ENCODE measurements at places on chromosomes 12 and 14.

- no peak overlapping the region for H3K27ac ChIP-seq
- H3K4me1 ChIP-seq: no peaks in the 10 kb centered on the region
- H3K27me3 ChIP-seq: no peaks in the 10 kb centered on the region
- H3K4me3 ChIP-seq: no peak overlapping the region
- H3K36me3 ChIP-seq: no peaks in the 10 kb centered on the region
Observed at GRCh38 chr12:19196959-19197630, 67.6 kb downstream of the PLEKHA5 start.

- H3K27me3 ChIP-seq: no peaks in the 10 kb centered on the region
- H3K4me1 ChIP-seq: no peaks in the 10 kb centered on the region
- no peak for DNase-seq
- no peak overlapping the region for H3K27ac ChIP-seq
- H3K4me3 ChIP-seq: no peak overlapping the region
Observed at GRCh38 chr12:27999970-28000369, 27.4 kb upstream of the PTHLH start.

DNA sequence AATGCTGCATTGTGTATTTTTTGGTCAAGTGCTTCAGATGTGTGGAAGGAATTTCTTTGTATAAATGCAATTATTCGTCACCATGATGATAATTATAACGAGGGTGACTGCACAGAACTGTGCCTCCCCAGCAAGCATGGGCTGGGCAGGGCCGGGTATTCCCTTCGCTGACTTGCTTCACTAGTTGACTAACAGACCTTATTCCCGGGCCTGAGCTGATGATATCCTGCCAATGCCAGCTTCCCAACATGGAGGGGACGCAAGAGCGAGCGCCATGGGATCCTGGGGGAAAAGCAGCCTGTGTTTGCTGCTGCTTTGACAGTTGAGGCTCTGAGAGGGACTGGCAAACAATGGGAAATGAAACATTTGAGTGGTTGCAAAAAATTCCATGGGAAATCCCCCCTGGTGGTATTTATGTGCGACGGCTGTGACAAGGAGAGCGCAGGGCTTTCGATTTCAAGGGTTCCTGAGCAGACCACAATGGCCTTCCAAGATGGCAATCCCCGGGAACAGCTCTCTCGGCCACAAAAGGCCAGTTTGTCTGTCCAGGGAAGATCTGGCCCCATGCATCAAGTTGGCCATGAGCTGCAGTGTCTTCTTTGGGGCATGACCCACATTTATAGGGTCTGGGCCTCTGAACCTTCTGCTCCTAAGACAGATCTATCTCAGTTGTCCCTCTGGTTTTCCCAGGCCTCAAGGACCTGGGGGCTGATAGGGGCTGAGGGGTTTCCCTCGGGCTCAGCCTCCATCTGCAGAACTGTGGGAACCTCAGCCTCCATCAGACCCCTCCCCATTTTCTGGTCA lies 21.9 kb upstream of the MAP1LC3B2 start:
- H3K36me3 ChIP-seq: no peaks in the 10 kb centered on the region
- peaks cover 9% of the 10 kb centered on the region for H3K4me1 ChIP-seq

GRCh38 chr14:59419303-59419702 lies 45.9 kb downstream of the GPR135 start:
- no peak overlapping the region for H3K27ac ChIP-seq
- H3K27me3 ChIP-seq: no peaks in the 10 kb centered on the region
- H3K36me3 ChIP-seq: no peaks in the 10 kb centered on the region
- H3K4me1 ChIP-seq: no peaks in the 10 kb centered on the region
- DNase-seq: no peak

- H3K27ac ChIP-seq: no peak overlapping the region
- H3K4me3 ChIP-seq: no peak overlapping the region
- no peaks in the 10 kb centered on the region for H3K36me3 ChIP-seq
- peaks cover 42% of the 10 kb centered on the region for H3K27me3 ChIP-seq
Observed at GRCh38 chr12:109606320-109607028, 32.9 kb downstream of the MVK start.

- no peak overlapping the region for H3K4me3 ChIP-seq
- H3K27me3 ChIP-seq: no peaks in the 10 kb centered on the region
- H3K4me1 ChIP-seq: no peaks in the 10 kb centered on the region
- DNase-seq: no peak
- no peak overlapping the region for H3K27ac ChIP-seq
- no peaks in the 10 kb centered on the region for H3K36me3 ChIP-seq
Observed at GRCh38 chr12:7089196-7089871, 2.9 kb downstream of the C1R start.

DNA sequence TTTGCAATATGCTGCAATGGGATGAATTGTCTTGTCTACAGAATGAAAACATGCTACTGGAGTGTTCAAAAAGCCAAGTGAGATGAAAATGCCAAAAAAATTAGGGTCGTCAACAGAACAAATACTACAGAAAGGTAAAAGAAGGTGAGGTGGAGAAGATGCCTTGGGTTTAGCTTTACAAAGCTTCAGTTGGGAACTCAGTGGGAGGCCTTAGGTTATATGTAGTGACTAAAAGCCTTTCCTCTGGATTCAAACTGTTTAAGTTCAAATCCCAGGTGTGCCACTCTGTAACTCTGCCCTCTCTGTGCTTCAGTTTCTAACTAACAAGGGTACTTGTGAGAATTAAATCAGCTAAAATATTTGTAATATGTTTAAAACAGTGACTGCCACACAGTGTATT lies 84.9 kb upstream of the PDE3A start:
- no peak overlapping the region for H3K27ac ChIP-seq
- H3K27me3 ChIP-seq: no peaks in the 10 kb centered on the region
- no peak for DNase-seq
- no peak overlapping the region for H3K4me3 ChIP-seq

GRCh38 chr12:111434049-111434448 lies 28.3 kb downstream of the SH2B3 start:
- H3K36me3 ChIP-seq: no peaks in the 10 kb centered on the region
- no peaks in the 10 kb centered on the region for H3K27me3 ChIP-seq
- no peak for DNase-seq
- H3K4me1 ChIP-seq: peaks cover 99% of the 10 kb centered on the region
- peak overlapping the region; percentile 49 for H3K4me3 ChIP-seq

DNA sequence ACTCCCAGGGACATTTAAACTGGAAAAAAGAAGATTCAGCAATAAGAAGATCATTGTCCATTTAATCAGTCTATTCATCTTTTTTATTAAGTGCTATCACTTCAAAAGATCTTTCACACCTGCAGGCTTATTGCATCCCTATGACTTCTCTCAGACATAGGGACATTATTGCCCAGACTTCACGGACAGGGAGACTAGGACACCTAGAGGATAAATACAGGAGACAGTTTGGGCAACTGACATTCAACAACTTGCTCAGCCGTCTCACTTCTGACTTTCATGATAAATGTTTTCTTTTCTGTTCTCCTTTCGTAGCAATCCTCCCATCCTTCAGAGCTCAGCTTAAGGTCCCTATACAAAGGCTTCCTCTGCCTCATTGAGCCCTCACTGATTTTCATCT lies 84.3 kb downstream of the TMEM30B start:
- DNase-seq: no peak
- no peaks in the 10 kb centered on the region for H3K36me3 ChIP-seq
- H3K27ac ChIP-seq: no peak overlapping the region
- no peaks in the 10 kb centered on the region for H3K4me1 ChIP-seq
- H3K4me3 ChIP-seq: no peak overlapping the region

- H3K36me3 ChIP-seq: no peaks in the 10 kb centered on the region
- no peak overlapping the region for H3K27ac ChIP-seq
- H3K27me3 ChIP-seq: peaks cover 41% of the 10 kb centered on the region
- no peak for DNase-seq
- H3K4me3 ChIP-seq: no peak overlapping the region
Observed at GRCh38 chr14:105927096-105928060, 401.0 kb downstream of the TMEM121 start.

DNA sequence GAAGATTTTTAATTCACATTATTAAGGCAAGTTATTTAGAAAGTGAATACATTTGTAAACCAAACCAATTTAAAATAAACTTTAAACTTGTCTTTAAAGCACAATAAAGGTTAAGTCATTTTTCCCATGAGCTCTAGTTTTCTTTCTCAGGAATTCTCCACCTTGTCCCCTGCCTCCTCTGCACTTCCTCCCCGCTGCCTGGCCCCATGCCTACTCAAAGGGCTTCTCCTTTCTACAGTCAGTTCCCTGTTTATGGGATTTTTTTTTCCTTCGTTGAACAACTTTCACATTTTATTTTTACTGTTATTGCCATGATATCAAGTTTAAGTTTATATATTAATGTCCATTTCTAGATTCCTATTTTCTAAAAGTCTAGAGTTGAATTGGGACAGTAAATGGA lies 223.0 kb downstream of the SLC25A21 start:
- H3K27me3 ChIP-seq: no peaks in the 10 kb centered on the region
- no peak for DNase-seq
- no peaks in the 10 kb centered on the region for H3K36me3 ChIP-seq
- no peaks in the 10 kb centered on the region for H3K4me1 ChIP-seq
- no peak overlapping the region for H3K4me3 ChIP-seq
- H3K27ac ChIP-seq: no peak overlapping the region

GRCh38 chr12:114657597-114657920 lies 26.4 kb downstream of the TBX3 start:
- H3K4me1 ChIP-seq: no peaks in the 10 kb centered on the region
- no peak for DNase-seq
- H3K27ac ChIP-seq: no peak overlapping the region
- no peaks in the 10 kb centered on the region for H3K36me3 ChIP-seq
- no peak overlapping the region for H3K4me3 ChIP-seq

Data from T-cell (primary cell).